ENCODE measurements at places on chromosomes 5 and 9. TPM values are rescaled to one million over a fixed set of nuclear protein-coding genes. Genes with fewer than 3 reads are reported as not detected.

Gene LCN9
- total RNA-seq, result not detected

Gene GADD45G
- 5.9 TPM for total RNA-seq

Gene CCDC152
- total RNA-seq, result 6.1 TPM

Gene FGFR4
- total RNA-seq, result 2.7 TPM

Gene LHX6
- 20.4 TPM for total RNA-seq

Gene SLC6A3
- total RNA-seq, result not detected

Gene TYRP1
- total RNA-seq, result 0.49 TPM

Gene FBLL1
- 30.0 TPM for total RNA-seq

Gene CACNA1B
- total RNA-seq, result 30.2 TPM

Gene SOHLH1
- not detected for total RNA-seq

Gene C5orf52
- total RNA-seq, result not detected

Gene LNPEP
- 57.3 TPM for total RNA-seq

Gene SLC36A2
- total RNA-seq, result not detected

Measured in temporal lobe (tissue), 4 donors.